ENCODE measurements at places on chromosomes 11 and 22.

- DNase-seq = no peak
Measured at GRCh38 chr11:110564676-110565356, 135.1 kb downstream of the FDX1 start.

GRCh38 chr11:10722307-10722706 is 28.7 kb upstream of the CTR9 start:
- DNase-seq = no peak

GRCh38 chr11:117544130-117544800 is 216.6 kb downstream of the CEP164 start:
- DNase-seq = no peak

DNA sequence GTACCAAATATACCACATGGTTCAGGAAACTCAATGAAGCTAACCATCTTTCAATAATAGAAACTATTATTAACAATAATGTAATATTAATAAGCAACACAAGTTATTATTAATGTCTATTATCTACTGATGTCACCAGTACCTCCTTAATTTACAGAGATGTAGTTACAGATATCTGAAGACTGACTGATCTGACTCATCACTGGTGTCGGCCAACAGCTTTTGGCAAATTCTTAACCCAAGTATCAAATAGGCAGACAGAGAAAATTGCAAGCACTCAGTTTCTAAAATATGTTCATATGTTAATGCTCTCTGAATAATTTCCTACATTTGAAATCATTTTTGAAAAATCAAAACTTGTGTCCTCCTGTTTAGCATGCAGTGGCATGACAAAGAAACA is 100.4 kb upstream of the DDI1 start:
- DNase-seq = no peak

GRCh38 chr11:71548716-71549151 is 514 bp downstream of the KRTAP5-9 start:
- no peak for DNase-seq

GRCh38 chr22:42283278-42284201 is 13.1 kb upstream of the TCF20 start:
- no peak for DNase-seq

GRCh38 chr11:95831198-95831883 is 41.0 kb downstream of the CEP57 start:
- DNase-seq = no peak

- no peak for DNase-seq
Measured at GRCh38 chr22:38694940-38695339, 5.8 kb downstream of the JOSD1 start.

DNA sequence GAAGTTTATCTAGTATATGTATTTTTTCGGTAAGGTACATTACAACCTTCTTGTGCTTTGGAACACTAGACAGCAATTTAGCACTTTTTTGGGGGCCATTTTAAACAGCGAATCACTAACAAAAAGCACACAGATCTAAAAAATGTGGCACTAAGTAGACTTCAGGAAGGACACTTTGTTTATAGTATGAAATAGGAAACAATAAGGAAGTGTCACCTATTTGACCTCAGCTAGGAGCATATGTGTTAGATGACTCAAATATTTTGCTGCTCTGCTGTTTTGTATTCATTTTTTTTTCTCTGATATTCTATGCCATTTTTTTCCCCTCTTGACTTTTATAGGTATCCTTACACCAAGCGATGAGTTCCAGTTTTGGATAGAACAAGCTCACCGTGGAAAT is 5.6 kb downstream of the DYNC2H1 start:
- no peak for DNase-seq

- DNase-seq = no peak
Measured at GRCh38 chr22:23072077-23072910, 2.0 kb downstream of the GNAZ start.

DNA sequence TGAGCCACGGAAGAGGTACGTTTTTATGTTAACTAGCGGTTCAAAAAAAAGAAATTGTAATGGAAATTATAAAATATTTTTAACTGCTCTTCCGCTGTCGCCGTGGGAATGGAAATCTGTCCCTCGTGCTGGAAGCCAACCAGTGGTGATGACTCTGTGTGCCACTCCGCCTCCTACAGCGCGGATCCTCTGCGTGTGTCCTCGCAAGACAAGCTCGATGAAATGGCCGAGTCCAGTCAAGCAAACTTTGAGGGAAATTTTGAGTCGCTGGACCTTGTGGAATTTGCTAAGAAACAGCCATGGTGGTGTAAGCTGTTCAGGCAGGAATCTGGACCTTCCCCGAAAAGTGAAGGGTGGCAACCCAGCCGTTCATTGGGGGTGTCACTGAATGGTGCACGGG is 2.9 kb upstream of the CBX7 start:
- DNase-seq = no peak

All from activated CD4-positive, CD25-positive, alpha-beta regulatory T cell treated with anti-CD3 and anti-CD28 coated beads, Interleukin-2, amount 50 U/mL, for 16 hours (primary cell).